ENCODE measurements at places on chromosomes 5 and 9. TPM values are rescaled to one million over a fixed set of nuclear protein-coding genes. Genes with fewer than 3 reads are reported as not detected.

Gene TMEFF1
- 69.1 TPM for total RNA-seq

DNA sequence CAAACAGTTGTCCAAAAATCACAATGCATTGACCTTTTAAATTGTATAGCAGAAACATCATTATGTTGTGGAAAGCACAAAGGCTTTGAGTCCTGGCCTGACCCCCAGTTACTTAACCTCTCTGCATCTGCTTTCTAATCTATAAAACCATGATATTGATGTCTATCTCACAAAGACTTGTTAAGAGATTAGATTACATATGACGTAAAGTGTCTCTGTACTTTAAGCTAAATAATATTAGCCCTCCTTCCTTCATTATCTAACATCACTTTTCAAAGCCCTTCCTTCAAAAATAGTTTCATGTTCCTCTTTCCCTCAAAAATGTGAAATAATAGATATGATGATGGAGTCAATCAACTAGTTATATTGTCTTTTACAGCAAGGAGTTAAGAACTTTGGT, 3.4 kb downstream of the ADAMTS6 start:
- DNase-seq = no peak

DNA sequence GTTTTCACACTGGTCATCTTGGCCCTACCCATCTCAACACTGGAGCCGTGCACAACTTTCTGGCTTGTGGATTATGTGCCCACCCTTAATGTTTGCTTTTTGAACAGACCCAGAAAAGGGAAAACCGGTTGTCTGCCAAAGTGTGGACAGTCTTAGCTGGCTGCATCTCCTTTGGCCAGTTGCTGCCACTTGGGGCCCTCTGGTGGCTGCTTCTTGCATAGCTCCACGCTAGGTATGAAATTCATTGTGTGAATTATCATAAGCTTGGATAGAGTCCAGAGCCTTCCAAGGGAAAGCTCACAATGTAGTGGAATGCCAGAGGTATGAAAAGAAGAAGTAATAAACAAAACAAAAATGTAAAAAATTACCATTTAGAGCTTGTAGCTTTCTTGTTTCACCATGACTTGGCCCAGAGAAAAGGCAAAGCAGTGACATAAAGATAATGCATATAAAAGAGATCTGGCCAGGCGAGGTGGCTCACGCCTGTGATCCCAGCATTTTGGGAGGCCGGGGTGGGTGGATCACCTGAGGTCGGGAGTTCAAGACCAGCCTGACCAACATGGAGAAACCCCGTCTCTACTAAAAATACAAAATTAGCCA, 12.5 kb upstream of the SLC36A3 start:
- DNase-seq = peak; percentile 64

- peak; percentile 16 for DNase-seq
Measured at GRCh38 chr5:88883059-88883835, at the start of gene MEF2C. MEF2C (minus strand) TSS chr5:88883184; CDS start chr5:88823788, 59,396 bp downstream.

GRCh38 chr9:70677055-70677735, 262.7 kb upstream of the KLF9 start:
- DNase-seq = no peak

DNA sequence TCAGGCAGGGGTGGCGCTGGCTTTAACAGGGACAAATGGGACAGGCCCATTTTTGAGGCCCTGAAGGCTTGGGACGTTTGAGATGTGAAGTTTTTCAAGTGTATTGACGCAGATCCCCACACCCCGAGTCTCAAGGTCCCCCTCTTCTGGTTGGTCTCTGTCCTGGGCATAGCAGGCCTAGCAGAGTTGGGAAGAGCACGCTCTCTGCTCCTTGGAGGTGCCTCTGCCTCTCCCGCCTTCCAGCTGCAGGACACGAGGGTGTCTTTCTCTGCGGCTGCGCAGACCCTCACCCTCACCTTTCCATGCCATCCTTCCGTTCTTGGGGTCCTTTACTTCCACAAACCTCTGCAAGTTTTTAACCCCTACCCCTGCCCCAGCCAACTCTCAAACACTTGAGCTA, 18.6 kb downstream of the ADAMTSL2 start:
- DNase-seq = no peak

Gene MRPS30
- 50.3 TPM for total RNA-seq

DNA sequence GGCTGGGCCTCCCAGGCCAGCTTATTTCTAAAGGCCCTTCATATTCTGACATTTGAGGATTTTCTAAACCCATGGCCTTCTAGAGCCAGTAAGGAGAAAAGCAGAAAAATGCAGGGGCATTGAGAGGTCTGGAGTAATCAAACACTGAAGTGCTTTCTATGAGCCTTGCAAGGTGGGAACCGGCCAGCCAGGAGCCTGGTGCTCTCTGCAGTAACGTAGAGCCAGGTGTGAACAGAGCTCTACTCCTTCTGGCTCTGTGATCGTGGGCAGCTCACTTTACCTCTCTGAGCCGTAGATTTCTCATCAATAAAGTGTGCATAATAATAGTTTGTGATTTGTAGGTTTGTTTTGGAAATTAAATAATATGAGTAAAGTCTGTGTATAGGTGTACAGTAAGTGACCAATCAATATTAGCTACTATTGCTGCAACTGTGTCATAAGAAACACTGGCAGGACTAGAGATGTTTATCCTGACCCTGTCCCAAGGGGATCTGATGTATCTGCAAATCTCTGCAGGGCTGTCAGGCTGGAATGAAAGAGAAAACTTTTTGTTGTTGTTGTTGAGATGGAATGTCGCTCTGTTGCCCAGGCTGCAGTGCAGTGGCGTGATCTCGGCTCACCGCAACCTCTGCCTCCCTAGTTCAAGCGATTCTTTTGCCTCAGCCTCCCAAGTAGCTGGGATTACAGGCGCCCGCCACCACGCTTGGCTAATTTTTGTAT, 2.7 kb downstream of the SYNPO start:
- no peak for DNase-seq

DNA sequence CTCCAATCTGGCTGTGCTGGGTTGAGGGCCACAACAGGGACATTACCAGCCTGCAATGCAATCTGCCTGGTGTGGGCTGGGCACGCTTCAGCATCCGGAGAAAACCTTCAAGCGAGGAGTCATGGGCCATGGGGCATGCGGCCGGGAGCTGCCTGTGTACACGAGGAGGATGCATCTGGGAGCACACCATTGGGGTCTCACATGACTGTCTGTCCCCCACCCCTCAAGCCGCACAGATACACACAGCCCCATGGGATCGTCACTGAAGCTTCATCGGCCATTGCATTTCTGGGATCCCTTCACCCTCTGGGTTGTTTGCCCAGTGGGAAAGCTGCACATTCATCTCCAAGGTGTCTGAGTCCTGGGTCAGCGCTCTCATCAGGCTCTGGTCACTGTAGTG, 9.9 kb downstream of the LCN1 start:
- no peak for DNase-seq

GRCh38 chr9:96363175-96363967, 20.1 kb downstream of the SLC35D2 start:
- DNase-seq = no peak

GRCh38 chr9:109224751-109225150, 57.7 kb upstream of the FRRS1L start:
- no peak for DNase-seq

DNA sequence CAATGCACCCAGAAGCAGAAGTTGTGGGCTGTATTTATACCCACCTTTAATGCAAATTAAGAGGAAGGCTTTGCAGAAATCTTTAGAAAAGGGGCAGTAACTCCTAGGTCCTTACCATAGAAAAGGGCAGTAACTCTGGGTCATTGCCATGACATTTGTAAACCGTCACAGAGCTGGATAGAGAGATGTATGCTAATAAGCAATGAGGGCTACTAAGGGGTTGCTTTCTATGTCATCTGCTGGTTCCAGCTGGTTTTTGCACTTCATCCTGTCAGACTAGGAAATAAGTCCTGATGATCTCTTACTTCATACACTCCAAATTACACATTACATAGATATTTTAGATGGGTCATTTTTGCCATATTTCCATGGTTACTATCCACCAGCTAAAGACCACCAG, 299.1 kb upstream of the TYRP1 start:
- DNase-seq = no peak
